ENCODE measurements at places on chromosomes 3 and 15.

GRCh38 chr3:73622091-73622805 lies 2.5 kb downstream of the PDZRN3 start:
- DNase-seq: peak; percentile 10

GRCh38 chr3:134057006-134057653 lies 27.4 kb upstream of the SLCO2A1 start:
- DNase-seq: no peak

GRCh38 chr3:177041730-177042551 lies 155.3 kb downstream of the TBL1XR1 start:
- no peak for DNase-seq

- no peak for DNase-seq
Observed at GRCh38 chr3:13136426-13136825, 63.2 kb upstream of the IQSEC1 start.

- no peak for DNase-seq
Observed at GRCh38 chr15:28120359-28120640, 21.2 kb upstream of the OCA2 start.

DNA sequence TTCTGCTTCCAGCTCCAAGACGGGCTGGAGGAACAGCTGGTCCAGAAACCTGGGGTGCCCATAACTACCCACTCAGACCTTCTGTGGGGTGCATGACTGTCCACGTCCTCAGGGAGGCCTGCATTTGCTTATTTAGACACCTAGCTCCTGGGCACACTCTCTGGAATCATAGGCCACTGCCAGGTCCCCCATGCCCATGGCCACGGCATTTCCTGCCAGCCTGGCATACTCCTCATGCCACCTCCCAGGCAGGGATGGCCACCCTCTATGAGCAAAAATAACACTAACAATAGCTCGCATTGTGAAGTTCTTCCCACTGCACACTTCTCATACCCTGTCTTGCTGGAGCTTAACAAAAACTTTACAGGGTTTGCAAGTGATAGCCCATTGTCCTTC lies 166.9 kb upstream of the TPM1 start:
- no peak for DNase-seq

GRCh38 chr3:49454898-49455681 lies 15.0 kb upstream of the DAG1 start:
- DNase-seq: no peak

- no peak for DNase-seq
Observed at GRCh38 chr3:5673521-5673920, 486.0 kb downstream of the EDEM1 start.

DNA sequence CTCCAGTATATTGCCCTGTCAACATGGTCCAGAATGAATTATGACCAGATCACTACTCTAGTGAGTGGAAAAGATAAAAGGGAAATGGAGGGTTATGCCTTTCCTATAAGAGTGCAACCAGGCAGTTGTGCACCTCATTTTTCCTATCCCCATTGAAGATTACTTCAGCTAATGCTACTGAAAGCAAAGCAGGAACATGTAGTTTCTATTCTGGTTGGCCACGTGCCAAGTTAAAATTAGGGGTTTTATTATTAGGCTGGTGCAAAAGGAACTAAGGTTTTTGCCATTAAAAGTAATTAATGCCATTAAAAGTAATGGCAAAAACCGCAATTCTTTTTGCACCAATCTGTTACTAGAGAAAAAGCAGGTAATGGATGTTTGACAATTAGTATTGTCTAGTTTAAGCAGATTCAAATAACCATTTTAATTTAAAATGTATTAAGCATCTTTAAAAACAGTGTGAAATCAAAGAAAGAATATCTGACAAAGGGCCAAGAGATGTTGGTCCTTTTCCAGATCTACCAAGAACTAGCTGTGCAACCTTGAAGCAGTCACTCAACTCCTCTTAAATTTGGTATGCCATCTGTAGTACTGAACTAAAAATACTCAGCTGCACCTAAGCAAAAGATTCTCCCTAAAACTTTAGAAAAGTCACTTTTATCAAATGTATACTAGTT lies 567.5 kb upstream of the CCDC54 start:
- no peak for DNase-seq

GRCh38 chr3:70608434-70608833 lies 296.0 kb upstream of the MDFIC2 start:
- DNase-seq: no peak

DNA sequence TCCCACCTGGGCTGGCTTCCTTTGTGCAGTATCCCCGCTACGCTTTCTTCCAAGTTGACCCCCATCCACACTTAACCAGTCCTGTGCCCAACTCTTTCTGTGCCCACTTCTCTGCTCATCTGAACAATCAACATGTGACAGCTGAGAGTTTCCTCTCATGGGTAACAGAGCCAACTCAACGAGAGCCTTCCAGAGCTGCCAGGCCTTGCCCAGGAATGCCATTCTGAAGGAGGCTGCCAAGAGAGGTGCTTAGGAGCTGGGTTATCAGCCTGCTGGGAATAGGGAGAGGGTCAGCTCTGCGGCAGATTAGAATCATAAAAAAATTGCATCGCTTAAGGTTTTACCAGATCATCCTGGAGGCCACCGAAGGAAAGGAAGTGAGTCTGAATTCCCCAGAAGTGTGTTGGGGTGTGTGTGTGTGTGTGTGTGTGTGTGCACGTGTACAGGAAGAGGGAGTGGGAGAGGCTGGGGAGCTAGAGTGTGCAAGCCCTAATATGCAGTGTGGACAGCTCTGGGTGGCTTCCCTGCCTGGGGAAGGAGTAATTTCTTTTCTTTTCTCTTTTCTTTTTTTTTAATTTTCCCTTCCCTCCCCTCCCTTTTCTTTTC lies 66.7 kb downstream of the ITGA11 start:
- no peak for DNase-seq

GRCh38 chr3:58572013-58572633 lies 5.1 kb downstream of the FAM107A start:
- DNase-seq: no peak

- no peak for DNase-seq
Observed at GRCh38 chr3:27657404-27657803, 64.7 kb downstream of the EOMES start.

DNA sequence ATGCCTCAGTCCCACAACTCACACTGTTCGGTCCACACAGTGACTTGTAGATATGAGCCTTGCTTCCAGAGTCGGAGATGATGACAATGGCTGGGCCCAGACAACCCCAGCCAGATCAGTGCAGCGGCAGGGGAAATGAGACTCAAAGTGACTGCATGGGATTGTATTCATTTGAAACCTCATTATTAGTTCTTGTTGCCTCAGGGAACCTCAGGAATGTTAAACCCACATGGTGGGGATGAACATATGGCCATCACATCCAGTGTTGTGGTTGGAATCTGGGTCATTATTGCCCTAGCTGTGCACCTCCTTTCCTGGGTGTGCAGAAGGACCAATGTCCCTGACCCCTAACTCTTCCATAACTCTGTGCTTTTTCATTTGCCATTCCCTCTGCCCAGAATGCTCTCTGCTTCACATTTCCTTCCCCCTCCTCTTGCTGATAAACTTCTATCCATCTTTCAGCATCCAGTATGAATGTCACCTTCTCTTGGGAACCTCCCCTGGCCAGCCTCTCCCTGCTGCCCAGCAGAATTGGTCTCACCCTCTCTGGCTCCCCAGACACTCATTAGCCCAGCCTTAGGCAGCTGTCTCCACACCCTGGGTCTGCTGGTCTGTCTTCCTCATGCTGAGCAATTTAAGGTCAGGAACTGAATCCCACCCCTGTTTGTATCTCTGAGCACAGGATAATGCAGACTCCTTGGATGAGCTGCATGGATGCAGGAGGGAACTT lies 67.0 kb upstream of the TNFAIP8L3 start:
- DNase-seq: no peak

GRCh38 chr15:77629070-77630030 lies 3.4 kb downstream of the LINGO1 start:
- DNase-seq: no peak

GRCh38 chr3:169980055-169980454 lies 13.4 kb downstream of the SEC62 start:
- no peak for DNase-seq

DNA sequence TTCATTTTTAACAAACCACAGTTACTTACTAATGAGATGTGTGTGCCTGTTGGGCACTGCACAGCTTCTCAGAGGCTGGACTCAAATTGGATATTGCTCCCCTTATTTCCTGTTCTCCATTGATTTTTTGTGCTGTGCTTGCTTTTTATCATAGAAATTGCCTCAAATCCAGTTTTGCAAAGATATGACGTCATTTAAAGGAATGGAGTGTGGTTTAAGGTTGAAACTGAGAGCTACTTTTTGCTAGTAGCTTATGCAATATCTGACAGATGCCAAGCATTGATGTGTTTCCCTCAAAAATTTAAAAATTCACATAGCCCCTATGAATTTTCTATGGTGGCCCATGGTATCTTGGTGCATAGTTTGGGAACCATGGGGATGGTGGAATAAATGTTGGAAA lies 67.7 kb upstream of the ROPN1 start:
- no peak for DNase-seq
